Anterior cingulate cortex (tissue), 58 donors: ENCODE measurements at places on chromosomes 11 and 22.

DNA sequence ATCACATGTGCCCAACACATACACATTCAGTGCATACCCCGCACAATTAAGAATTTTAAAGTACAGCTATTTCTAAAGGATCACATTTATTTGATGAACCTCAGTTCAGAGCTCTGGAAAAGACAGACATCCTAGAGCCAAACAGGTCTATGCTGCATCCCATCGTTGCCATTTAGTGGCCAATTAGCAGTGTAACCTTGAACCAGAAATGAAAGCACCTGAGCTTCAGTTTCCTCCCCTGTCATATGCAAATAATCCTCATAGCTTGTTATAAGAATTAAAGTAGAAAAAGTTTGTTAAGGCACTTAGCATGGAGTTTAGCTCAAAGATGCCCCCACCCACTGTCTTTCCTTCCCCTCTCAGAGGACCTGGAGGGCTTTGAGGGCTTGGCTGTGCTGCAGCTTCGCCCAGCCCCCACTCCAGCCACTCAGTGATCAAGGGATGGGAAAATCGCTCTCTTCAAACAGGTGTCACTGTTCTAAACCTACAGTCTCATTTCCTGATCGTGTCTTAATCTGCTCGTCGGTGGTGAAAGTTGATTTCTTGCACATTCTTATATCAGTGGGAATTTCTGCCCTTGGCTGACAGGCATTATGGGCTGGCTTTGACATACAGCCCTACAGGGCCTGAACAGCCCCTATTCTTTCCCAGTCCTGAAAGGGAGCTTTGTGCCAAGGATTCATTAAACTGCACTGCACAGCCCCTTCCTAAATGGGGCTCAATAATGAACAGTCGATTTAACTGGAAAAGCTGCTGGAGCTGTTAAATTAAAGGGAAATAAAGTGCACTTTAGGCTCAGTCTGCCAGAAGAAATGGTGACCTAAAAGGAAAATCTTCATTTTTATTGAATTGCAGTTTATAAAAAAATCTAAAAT lies 23.3 kb upstream of the FAM181B start:
- DNase-seq, result no peak

DNA sequence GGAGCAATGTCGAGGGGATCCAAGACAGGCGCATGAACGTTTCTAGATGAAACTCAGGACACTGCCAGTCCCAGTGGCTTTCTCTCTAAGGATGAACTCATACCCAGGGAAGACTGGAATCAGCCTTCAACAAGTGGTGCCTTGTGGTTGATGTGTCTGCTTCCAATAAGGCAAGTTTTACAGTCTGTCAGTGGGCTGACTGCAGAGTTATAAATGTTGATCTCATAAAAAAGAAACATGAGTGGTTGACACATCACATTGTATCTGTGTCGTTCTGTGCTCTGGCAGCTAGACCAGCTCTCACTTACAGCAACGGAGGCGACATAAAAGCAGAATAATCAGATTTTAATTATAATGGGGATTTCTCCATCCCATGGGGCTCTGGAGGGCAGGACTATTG lies 96.7 kb downstream of the SNX19 start:
- no peak for DNase-seq

GRCh38 chr22:38264322-38264843 lies 8.4 kb downstream of the TMEM184B start:
- no peak for DNase-seq

DNA sequence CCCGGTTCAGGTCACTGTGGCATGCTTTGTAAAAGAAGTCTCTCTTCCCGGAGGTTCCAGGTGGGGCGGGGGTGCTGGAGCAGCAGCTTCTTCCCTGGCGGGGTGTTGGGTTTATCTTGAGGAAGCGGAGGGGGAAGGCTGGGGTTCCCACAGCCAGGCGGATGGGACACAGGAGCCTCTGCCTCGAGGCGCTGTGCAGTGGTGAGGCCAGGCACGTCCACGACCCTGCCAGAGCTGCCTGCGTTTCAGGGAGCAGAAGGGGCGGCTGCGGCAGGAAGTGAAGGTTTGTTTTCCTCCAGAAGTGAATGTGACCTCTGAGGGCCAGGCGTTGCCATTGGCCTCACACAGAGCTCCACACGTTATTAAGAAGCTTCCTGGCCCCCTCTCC lies 20.1 kb upstream of the ADORA2A start:
- DNase-seq, result no peak

GRCh38 chr11:76627606-76628005 lies 42.9 kb downstream of the LRRC32 start:
- no peak for DNase-seq

DNA sequence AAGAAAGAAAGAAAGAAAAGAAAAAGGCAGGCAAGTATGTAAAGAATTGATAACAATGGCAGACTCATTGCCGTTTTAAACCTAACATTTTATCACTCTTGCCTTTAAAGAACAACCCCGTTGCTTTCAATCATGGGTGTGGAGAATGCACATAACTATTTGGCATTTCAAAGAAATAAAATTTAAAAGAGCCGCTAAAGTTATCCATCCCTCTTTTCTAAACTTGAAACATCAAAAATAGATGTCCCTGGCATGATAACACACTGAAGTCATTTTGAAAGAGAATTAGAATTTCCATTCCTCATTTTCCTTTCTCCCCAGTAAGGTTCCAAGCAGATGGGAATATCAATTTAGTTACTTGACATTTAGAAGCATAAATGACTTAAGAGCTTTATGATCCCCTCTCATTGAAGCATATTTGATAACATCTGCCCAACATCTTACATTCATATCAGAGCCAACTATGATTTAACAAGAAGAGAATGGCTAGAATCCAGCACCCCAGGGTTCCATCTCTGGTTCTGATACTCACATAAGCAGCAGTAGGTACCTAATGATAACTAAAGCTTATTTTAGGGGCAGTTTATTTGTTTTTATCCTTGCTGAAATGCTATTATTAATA lies 529.6 kb upstream of the LRRC4C start:
- no peak for DNase-seq

- peak; percentile 71 for DNase-seq
These were observed 931 bp downstream of the CADM1 start for GRCh38 chr11:115503083-115503885.

DNA sequence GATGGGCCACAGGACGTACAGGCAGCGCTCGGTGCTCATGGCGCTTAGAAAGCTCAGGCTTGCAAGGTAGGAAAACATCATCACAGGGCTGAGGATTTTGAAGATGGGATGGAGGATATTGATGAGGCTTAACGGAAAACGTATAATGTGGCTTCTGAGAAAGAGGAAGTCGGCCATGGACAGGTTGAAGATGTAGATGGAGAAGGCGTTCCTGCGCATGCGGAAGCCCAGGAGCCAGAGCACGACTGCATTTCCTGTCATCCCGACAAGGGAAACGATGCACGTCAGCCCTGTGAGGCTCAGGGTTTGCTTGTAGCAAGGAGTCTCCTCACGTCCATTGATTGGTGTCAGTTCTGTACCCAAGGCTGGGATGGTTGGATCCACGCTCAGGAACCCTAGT lies 17.4 kb upstream of the MRGPRX1 start:
- no peak for DNase-seq

DNA sequence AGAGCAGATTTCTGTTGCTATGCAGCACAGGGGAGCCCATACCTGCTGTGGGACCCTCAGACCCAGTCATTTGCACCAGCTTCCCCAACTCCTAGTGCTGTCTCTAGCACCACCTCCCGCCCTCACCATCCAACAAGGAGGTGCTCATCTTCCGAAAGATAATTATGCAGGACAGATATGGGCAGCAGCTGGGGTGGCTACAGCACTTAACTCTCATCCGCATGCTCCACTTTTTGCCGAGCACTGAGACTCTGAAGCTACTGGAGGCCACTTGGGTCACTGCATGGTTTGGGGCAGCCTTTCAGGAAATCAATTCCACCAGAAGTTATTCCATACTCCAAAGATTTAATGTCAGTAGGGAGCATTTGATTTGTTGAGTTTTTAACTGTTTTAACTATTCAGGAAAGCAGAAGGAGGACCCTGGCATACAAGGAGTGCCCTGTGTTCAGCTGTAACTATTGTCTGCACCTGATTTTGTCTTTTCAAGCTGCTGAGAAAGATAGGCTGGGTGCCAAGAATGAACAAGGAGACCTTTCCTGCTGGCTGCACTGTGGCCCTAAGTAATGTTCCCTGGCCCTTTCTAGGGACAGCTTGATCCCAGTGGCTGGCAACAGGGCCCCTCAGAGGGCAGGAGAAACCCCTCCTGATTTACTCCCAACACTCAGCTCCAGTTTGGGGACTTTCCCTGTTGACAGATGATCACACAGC lies 67.3 kb upstream of the CSNK2A3 start:
- DNase-seq, result no peak

- no peak for DNase-seq
These were observed 40.4 kb upstream of the AMPD3 start for GRCh38 chr11:10414659-10415058.

DNA sequence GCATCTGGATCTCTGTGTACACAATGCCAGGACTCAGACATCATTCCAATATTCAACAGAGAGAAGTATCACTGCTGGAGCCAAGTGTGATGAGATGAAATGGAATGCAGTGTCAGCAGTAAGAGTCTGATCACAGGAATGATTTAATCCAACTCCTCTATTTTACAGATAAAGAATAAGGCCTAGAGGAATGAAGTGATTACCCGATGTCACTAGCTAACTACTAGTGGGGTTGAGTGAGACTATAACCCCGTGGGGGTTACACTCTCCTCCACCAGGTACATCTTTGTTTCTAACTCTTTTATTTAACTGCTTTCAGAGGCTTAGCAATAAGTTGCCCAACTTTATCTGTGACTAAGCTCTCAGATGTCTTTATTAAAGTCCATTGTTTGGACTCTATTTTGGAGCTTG lies 94.2 kb upstream of the FAT3 start:
- DNase-seq, result no peak

GRCh38 chr11:9014826-9015225 lies 11.0 kb upstream of the NRIP3 start:
- no peak for DNase-seq

GRCh38 chr11:61087426-61088119 lies 14.7 kb upstream of the CD5 start:
- DNase-seq, result no peak

DNA sequence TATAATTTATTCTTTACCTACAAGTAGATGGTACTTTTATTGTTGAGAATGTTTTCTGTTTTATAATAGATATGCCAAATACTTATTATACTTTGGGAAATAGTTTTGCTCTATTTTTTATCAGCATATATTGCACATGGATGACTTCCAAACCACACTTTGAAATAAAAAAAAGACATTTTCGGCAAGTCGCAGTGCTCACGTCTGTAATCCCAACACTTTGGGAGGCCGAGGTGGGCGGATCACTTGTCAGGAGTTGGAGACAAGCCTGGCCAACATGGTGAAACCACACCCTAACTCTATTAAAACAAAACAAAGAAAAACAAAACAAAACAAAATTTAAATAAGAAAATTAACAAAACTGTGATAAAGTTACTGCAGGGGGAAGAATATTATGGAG lies 983.9 kb upstream of the CNTN5 start:
- no peak for DNase-seq

- DNase-seq, result no peak
These were observed 71.0 kb upstream of the TP53I11 start for GRCh38 chr11:45021692-45022141.

- DNase-seq, result no peak
These were observed 156.0 kb upstream of the CADM1 start for GRCh38 chr11:115660030-115660805.

DNA sequence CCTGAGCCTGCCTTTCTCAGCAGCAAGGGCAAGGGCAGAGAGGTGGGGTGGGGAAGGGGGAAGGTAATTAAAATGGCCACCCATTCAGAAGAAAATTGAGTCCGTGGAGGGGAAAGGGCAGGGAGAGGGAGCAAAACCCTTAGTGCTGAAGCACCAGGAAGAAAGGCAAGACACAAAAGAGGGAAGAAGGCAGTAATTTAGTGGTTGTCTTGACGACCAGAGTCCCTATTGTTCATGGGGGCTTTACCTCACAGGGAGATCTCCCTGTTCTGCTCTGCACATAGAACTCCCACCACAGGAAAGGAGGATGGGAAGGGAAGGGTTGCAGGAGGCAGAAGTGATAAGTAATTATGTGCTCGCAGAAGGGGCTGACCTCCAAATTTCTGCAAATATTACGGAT lies 23.4 kb downstream of the SNX19 start:
- DNase-seq, result no peak

- DNase-seq, result no peak
These were observed 127.1 kb downstream of the RASSF10 start for GRCh38 chr11:13136272-13136596.

GRCh38 chr11:47257517-47258316 lies at the start of gene NR1H3:
Gene NR1H3 (plus strand): TSS chr11:47257996. CDS start chr11:47259217, 1,221 bp downstream.
- DNase-seq, result peak; percentile 45

GRCh38 chr11:35539781-35540281 lies 14.4 kb upstream of the PAMR1 start:
- no peak for DNase-seq

- DNase-seq, result no peak
These were observed 129.0 kb downstream of the MIAT start for GRCh38 chr22:26786398-26786797.

DNA sequence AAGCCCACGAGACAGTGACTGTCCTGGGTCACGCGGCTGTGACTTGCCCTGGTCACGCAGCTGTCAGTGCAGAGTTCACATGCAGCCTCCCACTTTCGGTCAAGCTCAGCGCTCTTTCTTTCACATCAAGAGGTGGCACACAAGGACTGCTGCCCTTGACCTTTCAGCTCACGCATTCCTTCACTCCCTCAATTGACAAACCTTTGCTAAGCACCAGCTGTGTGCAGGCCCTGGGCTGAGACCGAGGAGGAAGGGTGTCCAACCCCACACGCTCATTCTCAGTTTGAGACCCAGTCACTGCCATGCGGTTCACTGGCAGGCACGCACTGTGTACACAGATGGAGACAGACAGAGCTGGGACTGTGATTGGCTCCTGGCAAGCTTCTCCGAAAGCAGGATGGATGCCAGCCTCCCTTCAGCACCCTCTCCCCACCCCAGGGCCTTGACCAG lies 70.3 kb downstream of the SCUBE1 start:
- no peak for DNase-seq

DNA sequence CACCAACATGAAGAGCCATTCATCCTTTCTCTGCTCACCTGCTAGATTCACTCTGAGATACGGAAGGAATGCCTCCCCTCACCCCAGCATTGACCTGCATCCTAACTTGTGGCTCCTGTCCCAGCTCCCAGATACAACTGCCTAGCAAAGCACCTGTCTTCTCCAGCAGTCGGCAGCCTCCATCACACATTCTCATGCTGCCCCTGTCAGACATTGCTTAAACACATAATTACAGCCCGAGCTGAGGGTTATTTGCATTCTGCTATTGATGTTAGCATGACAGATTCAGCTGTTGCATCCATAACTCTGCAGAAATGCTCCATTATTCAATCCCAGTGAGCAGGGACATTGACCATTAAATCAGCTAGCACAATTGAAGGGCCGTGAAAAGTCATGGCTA lies 184.4 kb upstream of the NARS2 start:
- no peak for DNase-seq

- DNase-seq, result no peak
These were observed 710.0 kb downstream of the OPCML start for GRCh38 chr11:132822276-132822675.

GRCh38 chr11:23405350-23405937 lies 545.2 kb upstream of the CCDC179 start:
- no peak for DNase-seq
